ENCODE measurements at places on chromosomes 6 and 20.

DNA sequence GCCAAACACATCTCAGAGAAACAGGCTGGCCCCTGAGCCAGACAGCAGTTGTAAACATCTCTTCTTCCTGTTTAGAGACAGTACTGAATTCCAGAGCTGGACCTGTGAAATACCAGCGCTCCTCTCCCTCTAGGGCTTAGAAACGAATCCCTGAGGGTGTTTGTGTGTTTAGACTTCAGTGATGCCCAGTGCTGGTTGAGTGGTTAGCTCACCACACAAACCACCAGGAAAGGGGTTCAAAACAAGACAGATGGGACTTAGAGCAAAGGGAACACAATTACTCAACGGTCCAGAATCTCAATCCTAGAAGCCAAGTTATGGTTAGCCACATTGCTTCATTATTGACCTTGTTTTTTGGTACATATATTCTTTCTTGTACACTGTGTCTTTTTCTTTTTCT is 108.7 kb upstream of the TMEM170B start:
- no peak for DNase-seq

DNA sequence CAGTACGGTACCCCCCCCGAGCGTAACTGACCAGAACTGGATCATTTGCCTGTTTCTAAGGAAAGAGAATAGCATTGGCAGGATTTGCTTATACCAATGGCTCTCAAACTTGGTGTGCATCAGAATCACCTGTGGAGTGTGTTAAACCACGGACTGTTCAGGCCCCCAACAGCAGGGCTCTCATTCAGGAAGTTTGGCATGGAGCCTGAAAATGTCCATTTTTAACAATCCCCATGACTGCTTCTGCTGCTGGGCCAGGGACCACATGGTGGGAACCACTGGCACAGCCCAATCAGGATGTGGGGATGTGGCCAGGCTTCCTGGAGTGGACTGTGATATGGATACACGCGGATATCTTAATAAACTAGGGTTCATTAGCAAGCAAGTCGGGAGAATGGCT is 53.9 kb downstream of the GTF2H5 start:
- DNase-seq = no peak

- DNase-seq = peak; percentile 12
These were observed 82.0 kb upstream of the EDN1 start for GRCh38 chr6:12208190-12208589.

DNA sequence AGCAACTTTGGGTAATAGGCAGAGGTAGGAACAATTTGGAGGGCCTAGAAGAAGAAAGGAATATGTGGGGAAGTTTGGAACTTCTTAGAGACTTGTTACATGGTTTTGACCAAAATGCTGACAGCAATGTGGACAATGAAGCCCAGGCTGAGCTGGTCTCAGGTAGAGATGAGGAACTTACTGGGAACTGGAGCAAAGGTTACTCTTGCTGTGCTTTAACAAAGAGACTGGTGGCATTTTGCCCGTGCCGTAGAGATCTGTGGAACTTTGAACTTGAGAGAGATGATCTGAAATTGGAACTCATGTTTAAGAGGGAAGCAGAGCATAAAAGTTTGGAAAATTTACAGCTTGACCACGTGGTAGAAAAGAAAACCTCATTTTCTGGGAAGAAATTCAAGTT is 28.3 kb upstream of the TMEM200A start:
- peak; percentile 28 for DNase-seq

- no peak for DNase-seq
These were observed 127.9 kb downstream of the NRN1 start for GRCh38 chr6:5878792-5879191.

DNA sequence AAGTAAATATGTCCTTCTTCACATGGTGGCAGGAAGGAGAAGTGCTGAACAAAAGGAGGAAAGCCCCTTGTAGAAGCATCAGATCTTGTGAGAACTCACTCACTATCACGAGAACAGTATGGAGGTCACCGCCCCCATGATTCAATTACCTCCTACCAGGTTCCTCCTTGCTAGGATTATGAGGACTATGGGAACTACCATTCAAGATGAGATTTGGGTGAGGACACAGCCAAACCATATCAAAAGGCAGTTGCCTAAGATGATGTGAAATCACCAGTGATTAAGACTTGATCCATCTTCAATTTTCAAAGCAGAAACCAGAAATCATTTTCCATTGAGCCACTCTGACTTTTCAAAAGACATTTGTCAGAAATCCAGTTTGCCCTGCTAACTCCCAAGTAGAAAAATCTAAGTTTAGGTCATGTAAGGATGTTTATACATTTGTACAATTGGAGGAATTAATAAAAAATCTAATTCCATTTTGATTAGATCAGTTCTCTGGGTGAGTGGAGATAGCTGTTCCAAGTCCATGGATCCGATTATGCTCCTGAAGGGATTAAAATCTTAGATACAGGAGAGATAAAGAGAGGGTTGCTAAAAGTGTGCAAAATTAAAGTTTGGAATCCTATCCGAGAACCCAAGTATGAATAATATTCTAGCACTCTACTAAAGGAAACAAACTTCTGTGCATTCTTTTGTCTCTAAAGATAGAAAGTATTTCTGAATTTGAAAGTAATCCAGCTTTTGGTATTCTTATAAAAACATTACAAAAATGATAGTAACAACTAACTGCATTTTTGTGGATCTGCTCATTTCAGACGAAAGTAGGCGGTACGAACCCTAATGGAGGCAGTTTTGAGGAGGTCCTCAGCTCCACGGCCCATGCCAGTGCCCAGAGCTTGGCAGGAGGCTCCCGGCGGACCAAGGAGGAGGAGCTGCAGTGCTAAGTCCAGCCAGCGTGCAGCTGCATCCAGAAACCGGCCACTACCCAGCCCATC is 39.5 kb downstream of the HDDC2 start:
- DNase-seq = no peak
